ENCODE measurements at places on chromosomes 12 and 14.
A peak's percentile ranks its signal among the peaks of the same experiment; 100 is the strongest.

DNA sequence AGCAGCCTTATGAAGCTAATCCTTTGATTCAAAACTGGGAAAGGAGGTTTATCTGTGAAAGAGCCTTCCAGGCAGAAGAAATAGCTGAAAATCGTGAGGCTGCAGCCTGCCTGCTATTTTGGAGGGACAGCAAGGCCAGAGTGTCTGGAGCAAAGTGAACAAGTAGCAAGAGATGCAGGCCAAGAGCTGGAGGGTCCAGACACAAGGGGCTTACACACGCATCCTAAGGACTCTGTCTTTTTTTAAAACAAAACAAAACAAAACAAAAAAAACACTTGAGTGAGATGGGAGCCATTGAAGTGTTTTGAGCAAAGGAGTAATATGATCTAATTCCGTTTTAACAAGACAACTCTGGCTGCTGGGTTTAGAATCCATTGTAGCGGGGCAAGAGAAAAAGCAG is 76.4 kb upstream of the BCAT1 start:
- DNase-seq, result no peak

DNA sequence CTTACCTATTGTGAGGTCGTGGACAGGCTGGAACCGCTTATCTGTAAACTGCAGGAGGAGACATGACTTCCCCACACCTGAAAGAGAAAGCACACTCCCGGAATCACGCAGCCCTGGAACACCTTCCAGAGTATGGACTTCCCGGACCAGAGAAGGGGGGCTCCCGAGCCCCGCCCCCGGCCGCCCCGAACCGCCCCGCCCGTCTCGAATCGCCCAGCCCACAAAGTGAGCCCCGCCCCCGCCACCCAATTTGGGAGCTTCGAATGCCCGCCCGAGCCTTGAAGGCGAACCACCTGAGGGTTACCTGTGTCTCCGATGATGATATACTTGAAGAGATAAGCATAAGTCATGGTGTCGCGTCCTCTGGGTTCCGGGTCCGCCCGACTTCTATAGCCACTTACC is 235 bp downstream of the RAB2B start:
- peak; percentile 74 for DNase-seq

GRCh38 chr14:81625343-81625742 is 91.7 kb upstream of the SEL1L start:
- DNase-seq, result no peak

DNA sequence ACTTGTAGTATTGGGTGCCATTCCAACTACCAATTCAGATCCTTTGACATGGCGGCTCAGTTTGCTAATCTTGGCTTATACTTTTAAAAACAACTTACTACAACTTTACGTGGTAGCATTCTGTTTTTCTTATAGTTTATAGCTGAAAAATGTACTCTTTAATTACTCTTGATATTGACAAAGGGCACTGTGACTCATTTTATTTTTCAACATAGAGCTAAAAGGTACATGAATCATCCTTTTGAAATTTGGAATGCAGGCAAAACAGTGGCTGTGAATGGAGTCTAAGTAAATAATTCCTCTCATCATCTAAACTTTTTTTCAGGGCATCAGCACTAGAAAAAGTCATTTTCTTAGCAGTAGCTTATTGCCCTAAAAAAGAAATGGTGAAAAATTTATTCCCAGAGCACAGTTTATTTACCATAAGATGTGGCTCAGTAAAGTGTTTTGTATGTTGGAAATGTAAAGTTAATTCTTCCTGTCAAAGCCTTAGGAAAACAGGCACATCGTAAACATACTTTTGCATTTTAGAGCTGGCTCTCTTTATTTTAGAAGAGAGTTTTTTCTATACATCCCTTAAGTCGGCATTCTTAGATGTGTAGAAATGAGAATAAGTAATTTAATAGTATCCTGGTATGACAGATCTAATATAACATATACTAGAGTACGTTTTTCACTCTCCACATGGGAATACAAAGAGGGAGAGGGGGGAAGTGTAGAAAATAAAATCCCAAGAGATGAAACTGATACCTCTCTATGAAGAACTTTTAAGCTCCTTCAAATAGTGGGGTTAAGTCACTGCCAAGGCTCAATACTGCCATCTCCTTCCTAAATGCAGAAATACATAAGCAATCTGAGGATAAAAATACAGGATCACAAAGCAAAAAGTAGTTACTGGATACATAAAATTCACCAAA is 55.2 kb downstream of the SLC25A21 start:
- DNase-seq, result no peak

- no peak for DNase-seq
These were observed 90.5 kb upstream of the FOXN3 start for GRCh38 chr14:89507521-89507920.

DNA sequence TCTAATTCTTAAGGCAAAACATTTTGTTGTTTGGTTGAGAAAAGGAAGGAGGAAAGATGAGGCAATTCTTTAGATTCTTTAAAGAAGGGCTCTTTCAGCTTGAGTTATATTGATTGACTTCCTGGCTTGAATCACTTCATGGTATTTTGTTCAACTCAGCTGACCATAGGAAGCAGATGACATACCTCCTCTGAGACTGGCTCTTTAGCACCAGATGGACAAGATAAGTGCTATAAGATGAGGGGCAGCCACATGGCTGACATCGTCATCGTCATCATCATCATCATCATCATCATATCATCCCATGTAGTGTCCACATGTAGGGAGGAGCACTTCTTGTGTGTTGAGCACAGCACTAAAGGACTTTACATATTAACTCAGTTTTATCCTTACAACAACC is 81.3 kb downstream of the SSPN start:
- no peak for DNase-seq

DNA sequence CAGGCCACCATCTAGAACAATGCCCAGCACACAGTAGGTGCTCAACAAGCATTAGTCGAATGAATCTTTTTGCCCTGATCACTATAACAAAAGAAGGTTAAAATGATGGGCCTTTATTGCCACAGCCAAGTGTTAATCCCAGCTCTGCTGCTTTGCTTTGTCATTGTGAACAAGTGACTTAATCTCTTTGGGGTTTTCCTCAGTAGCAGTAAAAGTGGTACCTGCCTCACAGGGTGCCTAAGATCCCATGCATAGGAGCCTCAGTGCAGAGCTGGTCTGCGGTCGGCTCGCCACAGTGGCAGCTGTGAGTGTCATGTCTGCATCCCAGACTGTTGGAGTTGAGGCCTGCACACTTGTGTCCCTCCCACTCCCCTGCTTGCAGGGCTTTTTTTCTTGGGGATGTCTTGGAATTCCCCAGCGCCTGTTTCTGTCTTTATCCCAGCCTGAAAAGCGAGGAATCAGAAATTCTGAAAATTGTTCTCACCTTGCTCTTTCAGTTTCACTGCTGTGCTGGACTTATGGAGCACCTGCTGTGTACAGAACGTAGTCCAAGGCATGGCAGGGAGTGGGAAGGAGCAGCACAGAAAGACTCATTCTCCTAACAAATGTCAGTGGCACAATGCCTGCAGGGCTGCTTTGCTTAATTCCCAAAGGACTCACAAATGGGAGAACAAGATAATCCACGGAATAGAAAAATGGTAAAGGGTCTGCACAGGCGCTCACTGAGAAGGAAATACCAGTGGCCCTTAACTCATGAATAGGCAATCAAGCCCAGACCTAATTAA is 90.8 kb downstream of the EML1 start:
- DNase-seq, result no peak

- no peak for DNase-seq
These were observed 14.8 kb upstream of the APOF start for GRCh38 chr12:56377310-56377988.

- DNase-seq, result no peak
These were observed 24.0 kb downstream of the ACSM4 start for GRCh38 chr12:7327918-7328317.

- no peak for DNase-seq
These were observed 121.2 kb upstream of the RTL1 start for GRCh38 chr14:101024686-101025085.

DNA sequence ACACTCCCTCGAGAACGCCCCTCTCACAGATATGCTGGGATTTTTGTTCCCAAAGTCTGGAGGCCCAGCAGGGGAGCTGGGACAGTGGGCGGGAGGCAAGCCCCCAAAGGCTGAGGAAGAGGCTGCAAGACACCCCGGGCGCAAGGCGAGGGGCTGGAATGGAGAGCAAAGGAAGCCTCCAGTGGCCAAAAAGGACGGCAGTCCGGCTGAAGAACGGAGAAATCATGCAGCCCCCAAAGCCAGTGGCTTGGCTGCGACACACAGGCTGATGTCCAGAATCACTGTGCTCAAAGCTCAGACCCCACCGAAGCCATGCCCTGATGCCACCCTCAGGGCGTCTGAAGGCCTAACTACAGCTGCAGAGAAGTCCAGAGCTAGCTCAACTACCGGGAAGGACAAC is 10.9 kb downstream of the CLBA1 start:
- no peak for DNase-seq

- DNase-seq, result no peak
These were observed 206.8 kb downstream of the DACT1 start for GRCh38 chr14:58844544-58844943.

DNA sequence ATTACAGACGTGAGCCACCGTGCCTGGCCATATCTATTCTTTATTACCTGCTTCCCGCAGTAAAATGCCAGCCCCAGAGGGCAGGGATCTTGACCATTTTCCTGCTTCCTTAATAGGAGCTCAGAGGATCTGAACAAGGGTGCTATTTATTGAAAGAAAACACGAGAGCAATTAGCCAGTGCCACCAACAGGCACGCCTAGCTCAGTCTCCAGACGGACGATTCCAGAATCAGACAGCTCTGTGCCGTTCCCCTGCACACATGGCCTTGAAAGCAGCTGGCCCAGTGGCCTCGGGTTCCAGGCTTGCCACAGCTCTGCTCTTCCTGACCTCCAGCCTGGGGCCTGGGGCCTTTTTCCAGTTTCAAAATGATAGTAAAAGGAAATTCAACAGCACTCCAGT is 135.2 kb upstream of the RFLNA start:
- DNase-seq, result no peak

DNA sequence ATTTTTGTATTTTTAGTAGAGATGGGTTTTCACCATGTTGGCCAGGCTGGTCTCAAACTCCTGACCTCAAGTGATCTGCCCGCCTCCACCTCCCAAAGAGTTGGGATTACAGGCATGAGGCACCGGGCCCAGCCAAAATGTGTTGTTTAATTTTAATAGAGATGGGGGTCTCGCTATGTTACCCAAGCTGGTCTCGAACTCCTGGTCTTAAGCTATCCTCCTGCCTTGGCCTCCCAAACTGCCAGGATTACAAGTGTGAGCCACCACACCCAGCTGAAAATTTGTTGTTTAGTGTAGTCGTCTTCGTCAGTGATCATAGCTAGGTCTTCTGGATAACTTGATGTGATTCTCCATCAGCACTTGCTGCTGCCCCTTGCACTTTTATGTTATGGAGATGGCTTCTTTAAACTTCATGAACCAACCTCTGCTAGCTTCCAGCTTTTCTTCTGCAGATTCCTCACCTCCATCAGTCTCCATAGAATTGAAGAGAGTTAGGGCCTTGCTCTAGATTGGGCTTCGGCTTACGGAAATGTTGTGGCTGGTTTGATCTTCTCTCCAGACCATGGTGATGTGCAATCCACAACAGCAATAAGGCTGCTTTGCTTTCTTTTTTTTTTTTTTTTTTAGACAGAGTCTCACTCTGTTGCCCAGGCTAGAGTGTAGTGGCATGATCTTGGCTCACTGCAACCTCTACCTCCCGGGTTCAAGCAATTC is 13.0 kb downstream of the ISCU start:
- no peak for DNase-seq

- no peak for DNase-seq
These were observed 58.4 kb downstream of the LLPH start for GRCh38 chr12:66072135-66072534.

DNA sequence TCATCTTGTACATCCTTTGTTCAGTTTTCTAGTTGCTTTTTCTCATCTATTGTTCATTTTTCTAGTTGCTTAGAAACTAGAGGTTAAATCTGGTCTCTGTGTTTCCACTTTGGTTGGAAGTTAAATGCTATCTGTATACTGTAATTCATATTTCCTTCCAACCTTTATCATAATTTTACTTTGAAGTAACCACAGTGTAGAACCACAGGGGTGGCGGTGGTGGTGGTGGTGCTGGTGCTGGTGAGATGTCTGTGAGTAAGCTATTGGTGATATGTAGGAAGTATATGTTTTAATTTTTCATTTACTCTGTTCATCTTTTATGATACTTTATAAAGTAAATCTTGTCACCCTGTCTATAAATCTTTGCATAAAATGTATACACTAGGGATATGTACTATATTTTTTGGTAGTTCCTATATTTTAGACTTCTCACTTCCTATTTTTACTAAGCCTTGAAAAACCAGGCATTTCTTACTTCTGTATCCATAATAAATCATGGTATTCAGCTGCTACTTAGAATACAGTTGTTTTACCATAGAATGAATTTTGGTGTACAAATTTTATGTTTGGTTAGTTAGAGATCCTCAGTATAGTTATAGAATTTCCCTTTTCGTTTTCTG is 31.9 kb downstream of the CCDC91 start:
- DNase-seq, result peak; percentile 5

- no peak for DNase-seq
These were observed 32.8 kb upstream of the TXNRD1 start for GRCh38 chr12:104182621-104183378.

- DNase-seq, result no peak
These were observed 47.6 kb downstream of the NINJ2 start for GRCh38 chr12:615620-616019.

GRCh38 chr12:46956451-46957035 is 122.9 kb upstream of the PCED1B start:
- no peak for DNase-seq

DNA sequence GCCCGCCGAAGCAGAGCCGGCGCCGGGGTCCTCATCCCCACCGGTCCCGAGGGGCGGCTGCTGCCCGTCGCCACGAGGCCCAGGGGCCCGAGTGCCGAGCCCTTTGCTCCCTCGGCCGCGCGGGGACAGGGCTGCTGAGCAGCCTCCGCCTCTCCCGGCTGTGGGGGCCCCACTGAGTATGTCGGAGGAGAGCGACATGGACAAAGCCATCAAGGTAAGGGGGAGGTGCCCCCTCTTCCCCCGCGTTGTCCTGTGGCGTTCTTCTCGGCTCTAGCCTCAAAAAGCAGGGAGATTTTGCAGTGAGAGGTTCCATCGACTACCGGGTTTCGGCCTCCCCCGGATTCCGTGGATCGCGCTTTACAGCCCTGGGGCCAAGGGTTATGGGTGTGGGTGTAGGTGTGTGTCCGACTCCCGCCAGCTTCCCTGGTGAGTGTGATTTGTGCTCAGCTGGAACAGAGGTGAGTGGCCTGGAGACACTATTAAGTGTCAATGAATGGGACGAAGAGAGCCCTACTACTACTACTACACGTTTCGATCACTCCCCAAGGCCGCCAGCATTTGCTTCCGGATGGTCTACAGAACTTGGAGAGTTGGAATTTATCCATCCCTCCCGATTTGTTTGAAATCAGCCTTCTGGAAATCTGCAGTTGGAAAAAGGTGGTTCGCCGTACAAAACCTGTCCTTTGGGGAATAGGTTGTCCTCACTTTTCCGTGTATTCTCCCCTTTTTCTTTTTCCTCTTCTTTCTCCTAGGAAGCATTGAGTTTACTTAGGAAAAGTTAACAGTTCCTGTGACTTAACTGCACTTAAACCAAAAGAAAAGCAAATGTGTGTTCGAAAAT is 748 bp downstream of the MAPKAPK5 start:
- DNase-seq, result peak; percentile 2

- DNase-seq, result no peak
These were observed 165.4 kb upstream of the CCDC198 start for GRCh38 chr14:57659052-57659451.
